Stimulated activated CD8-positive, alpha-beta memory T cell treated with anti-CD3 and anti-CD28 coated beads, Interleukin-12 subunit alpha, Interleukin-12 subunit beta, amount 100 ng/mL, for 1 hour (primary cell): ENCODE measurements at places on chromosomes 11 and 22.

DNA sequence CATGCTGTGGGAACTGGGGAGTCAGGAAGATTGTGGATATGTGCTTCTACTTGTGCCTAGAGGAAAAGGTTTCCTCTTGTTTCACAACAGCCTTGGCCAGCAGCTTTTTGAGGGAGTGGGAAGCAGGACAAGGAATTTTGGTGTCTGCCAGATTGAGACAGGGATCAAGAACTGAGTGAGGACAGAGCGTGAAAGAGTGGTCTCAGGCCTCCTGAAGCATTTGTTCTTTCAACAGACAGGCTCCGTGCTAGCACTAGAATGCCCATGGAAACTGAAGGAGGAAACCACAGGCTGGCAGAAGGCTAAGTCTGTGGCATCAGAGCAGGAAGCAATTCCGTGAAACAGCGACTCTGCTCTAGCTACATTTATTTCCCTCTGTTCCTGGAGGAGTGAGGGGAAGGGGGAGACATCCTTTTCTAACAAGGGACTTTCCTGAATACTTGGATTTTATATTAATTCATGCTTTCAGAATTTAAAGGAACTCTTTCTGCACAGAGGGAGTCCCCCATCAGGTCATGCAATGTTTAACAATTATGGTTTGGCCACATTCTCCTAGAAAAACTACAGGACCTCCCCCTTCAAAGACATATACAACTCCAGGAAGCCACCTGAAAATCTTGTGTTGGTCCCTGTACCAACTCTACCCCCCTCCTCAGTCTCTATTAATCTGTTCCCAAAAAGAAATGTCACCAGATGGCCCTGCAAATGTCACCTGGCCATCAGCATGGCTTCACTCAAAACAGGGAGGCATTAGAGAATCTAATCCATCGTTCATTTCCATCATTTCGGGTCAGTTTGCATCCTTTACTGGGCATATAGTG lies 96.1 kb downstream of the SYT9 start:
- no peak for DNase-seq

DNA sequence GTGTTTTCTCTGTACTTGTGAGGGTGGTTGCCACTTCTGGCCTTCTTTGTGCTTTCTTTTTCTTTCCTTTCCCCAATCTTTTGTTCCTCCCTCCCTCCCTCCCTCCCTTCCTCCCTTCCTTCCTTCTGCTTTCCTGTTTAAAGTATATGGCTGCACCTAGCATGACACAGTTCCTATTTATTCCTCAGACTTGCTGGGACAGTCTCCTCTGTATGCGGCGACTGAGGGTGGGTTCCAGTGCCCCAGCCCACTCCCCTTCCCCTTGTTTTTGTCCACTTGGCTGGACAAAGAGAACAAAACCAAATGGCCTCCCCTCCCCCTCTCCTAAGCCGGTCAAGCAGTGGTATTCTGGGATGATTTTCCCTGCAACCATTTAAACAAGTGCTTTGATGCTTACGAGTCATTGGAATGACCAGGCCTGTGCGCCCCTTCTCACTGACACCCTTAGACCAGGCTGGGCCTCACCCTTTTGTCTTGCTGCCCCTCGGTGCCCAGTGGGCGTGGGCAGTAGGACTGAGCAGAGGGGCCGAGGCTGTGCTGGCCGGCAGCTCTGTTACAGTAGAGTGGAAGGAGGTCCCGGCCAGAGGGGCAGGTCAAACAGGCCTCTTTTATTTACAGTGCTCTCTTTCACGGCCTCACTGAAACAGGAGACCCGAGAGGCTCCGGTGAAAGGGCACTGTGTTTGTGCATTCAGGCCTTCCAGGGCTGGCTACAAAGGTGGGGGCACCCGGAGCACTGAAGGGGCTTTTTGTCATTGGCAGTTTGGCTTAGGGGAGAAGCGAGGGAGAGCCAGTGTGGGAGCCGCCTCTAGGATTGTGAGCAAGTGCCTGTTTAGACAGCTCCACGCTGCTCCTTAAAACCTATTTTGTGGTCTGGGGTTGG lies 32.2 kb downstream of the ZBTB16 start:
- no peak for DNase-seq

GRCh38 chr11:63586451-63587166 lies 23.4 kb upstream of the PLAAT2 start:
- DNase-seq = no peak

- DNase-seq = no peak
Observed at GRCh38 chr11:15667127-15667725, 552.5 kb downstream of the INSC start.

- no peak for DNase-seq
Observed at GRCh38 chr22:26646158-26646557, 11.2 kb upstream of the MIAT start.

- DNase-seq = no peak
Observed at GRCh38 chr11:129729823-129730222, 85.8 kb upstream of the TMEM45B start.

DNA sequence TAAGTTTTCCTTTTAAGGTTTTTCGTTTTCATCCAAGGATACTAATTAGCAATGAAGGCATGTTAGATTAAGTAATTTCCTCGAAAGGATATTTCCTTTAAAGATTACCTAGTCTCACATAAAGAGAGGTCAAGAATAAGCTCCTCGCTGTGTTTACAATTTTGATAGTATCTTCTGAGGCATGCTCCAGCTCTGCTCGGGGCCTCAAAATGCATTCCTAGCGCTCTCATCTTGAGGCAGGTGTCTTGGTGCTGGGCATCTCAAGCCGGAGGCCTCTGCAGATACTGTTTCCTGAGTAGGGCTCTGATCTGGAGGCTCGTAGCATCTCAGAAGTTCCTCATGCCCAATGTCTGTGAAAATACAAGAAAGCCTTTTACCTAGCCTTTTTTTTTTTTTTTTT lies 128.6 kb upstream of the SNX19 start:
- no peak for DNase-seq

DNA sequence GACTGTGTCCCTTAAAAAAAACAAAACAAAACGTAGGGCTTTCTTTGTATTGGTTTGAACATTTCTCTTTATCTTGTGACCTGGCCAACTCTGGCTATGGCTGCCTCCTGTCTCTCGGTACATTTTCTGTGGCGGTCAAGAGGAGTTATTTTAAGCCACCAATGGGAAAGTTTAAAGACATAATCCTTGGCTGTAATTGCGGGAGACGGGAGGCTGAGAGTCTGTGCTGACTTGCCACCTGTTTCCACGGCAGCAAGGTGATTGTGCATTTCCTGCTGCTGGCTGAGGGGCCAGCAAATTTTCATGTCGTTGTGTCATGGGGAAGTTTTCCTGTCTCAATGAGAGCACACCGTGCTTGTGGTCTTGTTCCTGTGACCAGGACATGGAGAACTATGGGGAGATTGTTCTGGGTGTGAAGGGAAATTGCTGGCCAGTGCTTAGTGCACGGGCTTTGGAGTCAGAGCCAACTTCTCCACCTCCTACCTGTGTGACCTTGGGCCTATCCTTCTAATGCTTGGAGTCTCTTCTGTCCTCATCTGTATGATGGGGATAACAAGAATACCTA lies 11.0 kb downstream of the PTPRJ start:
- DNase-seq = no peak

DNA sequence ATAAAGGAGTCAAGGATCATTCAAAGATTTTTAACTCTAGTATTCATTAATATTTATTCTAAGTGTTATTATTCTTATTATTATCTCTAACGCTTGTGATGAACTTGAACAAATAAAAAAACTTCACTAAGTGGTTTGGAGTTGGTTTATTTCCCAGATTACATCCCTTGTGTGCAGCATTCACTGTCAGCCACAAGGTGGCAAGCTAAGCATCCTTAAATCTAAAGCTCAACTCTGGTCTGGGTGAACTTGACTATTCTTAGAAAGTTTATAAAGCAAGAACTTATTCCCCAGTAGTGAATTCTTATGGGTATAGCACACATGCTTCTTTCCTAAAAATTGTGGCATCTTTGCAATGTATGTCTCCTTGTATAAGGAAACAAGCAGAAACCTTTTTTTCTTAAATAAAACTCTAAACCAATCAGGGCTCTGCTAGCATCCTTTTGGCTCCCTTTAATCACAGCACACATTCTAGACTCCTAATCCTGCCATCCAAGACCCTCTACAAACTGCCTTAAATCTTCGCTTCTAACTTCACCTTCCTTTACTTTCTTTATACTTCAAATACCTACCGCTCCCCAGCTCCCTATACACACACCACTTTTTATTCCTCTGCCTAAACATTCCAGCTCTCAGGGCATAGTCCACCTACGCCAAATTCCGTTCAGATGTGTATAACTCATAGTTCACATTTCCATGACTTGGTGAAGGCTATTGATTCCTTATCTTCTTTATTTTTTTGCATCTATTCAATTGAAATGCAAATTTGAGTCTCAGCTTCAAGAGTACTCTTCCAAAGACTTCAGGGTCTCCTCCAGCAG lies 1068.8 kb downstream of the DLG2 start:
- DNase-seq = no peak

DNA sequence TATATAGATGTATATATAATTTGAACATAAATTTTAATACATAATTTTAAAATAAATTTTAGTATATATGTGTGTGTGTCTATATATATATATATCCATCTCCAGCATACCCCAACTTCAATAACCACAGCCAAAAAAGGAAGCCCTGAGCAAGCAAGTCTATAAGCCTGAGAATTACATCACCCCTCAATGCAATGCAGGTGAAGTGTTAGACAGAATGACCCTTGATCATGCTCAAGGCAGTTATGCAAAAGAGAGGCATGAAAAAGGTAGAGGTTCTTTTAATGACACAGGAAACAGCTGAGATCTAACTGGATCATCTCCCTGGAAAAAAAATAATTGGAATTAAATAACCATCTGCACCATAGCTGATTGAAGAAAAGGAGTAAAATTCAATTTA lies 557.9 kb upstream of the ANO5 start:
- DNase-seq = no peak

- no peak for DNase-seq
Observed at GRCh38 chr11:38543986-38544385, 1946.0 kb upstream of the RAG2 start.

- DNase-seq = no peak
Observed at GRCh38 chr11:69705351-69705811, 1.6 kb upstream of the FGF19 start.

- DNase-seq = no peak
Observed at GRCh38 chr22:47207387-47207786, 444.9 kb downstream of the TBC1D22A start.

GRCh38 chr11:113553235-113553634 lies 78.0 kb upstream of the DRD2 start:
- DNase-seq = no peak

DNA sequence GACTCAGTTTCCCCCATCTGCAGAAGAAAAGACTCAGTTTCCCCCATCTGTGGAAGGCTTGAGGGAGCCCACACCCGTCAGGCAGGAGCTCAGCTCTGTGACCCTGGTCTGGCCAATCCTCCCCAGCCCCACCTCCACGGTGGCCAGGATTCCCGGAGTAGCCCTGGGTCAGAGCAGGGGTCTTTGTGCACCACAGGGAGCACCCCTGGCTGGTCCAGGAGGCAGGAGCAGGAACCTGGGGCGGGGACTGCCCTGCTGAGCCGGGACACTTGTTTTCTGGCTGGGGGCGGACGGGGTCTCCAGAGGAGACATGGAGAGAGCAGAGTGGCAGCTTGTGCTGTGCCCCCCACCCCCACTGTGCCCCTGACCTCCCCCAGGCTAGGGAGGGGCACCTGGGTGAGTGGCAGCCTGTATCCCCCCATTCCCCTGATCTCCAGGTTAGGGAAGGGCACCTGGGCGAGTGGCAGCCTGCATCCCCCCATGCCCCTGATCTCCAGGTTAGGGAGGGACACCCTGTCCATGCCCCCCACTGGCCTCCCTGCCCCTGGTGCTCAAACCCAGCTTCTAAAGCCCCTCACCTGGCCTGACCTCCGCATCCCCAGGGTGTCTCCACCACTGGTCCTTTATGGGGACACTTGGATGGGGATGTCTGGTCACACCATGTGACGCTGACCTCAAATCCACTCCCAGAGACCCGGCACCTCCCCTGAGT lies 18.8 kb downstream of the IL17REL start:
- no peak for DNase-seq

DNA sequence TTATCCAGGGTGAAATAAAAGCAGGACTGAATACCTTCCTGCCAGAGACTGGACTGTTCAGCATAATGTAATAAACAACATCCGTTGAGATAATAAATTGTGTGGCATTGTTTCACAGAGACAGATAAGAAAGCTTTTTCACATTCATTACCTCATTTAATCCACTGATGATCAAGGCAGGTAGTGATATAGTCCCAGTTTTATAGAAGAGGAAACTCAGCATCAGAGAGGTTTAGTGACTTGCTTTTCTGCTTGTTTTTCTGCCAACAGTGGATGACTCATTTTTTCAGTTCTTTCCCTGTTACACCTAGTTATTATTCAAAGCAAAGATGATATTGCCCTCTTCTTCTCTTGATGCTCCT lies 4.0 kb downstream of the MYO18B start:
- no peak for DNase-seq

DNA sequence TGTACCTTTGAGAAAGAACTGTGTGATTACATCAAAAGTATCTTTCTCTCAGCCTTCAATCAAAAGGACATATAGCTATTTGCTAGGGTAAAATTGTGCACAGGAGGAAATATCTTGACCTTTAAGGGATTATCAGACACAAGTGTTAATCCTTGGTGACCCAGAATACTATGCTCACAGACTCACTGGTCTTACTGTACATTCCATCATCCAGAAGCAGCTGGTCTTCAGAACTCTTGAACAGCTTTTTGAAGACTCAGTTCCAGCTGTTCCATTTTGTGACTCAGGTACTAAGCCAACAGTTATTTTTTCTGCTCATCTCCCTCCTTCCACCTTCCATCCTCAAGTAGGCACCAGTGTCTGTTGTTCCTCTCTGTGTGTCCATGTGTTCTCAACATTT lies 19.8 kb downstream of the ZBED5 start:
- DNase-seq = no peak

DNA sequence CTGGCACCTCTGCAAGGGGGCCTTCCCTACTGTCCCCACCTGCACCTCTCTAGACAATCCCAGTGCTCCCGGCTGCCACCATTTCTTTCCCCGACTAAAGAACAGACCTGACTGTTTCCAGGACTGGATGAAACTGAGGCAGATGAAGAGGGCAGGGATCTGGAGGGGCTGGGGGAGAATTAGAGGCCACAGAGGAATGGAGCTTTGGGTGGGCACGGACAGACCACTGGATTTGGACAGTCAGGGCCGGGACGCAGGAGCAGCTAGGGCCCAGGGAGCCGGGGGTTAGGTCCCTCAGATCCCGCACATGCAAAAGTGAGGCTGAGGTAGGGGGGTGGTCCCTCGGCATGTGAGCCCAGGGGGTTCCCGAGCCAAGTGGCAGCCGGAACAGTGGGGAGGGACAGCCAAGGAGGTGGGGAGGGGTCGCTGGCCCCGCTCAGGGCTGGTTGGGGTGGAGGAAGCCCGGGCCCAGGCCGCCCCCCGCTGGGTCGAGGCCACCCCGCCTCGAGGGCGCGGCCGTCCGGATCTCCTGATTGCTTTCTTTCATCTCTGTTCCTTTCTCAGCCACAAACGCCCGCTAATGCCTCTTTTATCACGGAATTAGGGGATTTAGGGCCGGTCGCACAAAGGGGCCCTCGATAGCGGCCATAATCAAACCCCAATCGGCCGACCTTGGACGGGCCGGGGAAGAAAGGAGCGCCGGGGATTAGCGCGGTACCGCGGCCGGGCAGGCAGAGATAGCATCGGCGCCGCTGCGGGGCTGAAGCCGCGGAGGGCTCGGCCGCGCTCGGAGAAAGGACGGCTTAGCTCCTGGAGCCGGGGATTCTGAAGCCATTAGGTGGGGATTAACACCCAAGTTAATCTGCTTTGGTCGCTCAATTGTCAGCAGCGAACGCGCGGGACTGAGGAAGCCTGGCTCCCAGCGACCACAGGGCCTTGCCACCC lies 9.3 kb downstream of the SLC25A1 start:
- no peak for DNase-seq

GRCh38 chr11:1050581-1051355 lies 14.2 kb upstream of the MUC6 start:
- DNase-seq = peak; percentile 47

- DNase-seq = no peak
Observed at GRCh38 chr11:75496305-75496752, 29.4 kb downstream of the GDPD5 start.
